NCI-H1105 (cell line): ENCODE measurements at places on chromosomes 6 and 20.

DNA sequence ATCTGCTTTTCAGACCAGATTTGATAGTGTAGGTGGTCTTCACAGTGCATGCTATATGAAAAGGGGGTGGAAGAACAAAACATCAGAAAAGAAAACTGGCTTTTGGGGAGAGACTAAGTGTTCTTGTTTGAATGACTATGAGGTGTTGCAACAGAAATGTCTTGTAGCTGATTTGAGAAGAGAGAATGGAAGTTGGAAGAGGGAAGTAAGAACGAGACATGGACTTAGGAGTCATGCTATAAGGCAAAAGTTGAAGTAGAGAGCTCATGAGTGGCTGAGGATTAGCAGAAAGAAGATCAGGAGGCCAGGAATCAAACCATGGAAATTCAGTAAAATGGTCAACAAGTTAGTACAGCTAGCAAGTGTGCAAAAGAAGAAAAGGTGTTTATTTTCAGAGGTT lies 32.1 kb downstream of the FNDC1 start:
- DNase-seq, result no peak

DNA sequence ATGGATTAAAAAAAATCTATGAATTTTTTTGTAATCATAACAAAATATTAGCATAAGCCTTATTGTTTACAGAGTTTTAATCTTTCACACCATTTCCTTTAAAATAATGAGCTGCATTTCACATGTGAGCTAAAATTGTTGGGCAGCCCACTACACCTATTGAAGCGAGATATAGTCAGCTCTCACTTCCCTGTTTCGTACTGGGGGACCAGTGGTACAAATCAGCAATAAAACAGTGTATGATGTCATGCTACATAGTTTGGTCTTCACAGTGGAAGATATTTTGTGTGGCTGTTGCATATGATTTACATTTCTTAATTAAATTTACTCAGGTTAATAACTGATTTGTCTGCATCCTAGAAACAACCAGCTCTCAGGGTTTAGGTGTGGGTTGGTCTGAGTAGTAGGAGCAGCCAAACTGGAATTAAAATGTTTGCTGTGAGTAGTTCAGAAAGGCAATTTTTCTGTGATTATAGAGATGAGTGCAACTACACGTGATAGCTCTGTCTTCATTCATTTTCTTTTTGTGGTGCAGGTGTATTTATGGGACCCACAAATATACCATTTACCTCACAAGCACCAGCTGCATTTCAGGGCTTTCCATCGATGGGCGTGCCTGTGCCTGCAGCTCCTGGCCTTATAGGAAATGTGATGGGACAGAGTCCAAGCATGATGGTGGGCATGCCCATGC lies 99.3 kb downstream of the B3GAT2 start:
- DNase-seq, result peak; percentile 66

- no peak for DNase-seq
Observed at GRCh38 chr20:32446301-32447100, 88.4 kb downstream of the ASXL1 start.

DNA sequence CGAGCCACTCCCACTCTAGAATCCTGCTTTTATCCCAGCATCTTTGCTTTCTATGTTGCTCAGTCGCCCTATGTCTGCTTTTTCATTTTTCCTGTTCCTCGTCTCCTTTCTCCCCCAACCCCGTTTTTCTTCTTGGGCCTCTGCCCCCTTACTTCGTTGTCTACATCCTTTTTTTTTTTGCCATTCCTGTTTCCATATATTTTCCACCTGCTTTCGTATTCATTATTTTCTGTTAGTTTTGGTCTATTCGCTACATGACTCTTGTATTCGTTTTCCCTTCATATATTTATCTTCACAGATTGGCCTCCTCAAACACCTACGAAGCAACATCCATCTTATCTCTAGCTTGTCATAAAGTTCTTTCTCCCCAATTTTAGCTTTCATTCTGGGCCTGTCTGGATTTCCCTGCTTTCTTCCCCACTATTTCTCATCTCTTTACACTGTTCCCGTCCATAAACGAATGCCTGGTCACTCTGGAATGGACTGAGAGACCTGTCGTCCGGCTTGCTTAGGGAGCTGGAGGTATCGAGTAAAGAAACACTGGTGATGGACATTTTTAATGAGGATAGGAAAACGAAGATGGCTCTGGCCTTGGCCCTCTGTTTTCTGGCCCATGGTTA lies 915 bp downstream of the PRRC2A start:
- DNase-seq, result no peak

DNA sequence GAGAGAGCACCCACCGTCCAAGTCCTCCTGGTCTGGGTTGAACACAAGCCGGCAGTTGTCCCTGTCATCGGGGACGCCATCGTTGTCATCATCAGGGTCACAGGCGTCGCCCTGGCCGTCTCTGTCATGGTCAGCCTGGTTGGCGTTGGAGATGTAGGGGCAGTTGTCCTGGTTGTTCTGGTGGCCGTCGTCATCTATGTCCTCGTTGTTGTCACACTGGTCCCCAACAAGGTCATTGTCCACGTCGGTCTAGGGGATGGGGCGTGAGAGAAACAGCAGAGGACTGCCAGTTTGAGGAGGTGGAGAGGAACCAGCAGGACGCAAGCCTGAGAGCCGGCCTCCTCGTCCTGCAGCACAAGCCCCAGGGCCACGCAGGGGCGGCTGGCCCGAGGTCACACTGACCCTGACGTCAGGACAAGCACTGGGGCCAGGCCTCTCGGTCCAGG lies 28.5 kb downstream of the THBS2 start:
- no peak for DNase-seq

DNA sequence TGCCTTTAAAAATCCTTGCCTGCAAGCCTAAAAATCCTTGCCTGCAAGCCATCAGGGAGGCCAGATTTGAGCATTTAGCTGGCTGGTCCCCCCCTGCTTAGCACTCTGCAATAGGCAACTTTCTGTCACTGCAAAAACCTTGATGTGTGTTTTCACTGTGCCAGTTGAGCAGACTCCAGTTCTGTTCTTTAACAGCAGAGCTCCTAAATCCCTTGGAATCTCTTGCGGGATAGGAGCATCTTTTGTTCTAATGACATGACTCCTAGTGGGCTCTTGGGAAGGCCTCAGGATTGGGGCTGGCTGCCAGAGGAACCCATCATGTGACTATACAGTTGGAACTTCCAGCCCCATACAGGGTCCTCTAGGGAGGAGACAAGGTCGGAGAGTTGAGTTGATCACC lies 50.4 kb downstream of the FAM184A start:
- DNase-seq, result no peak

DNA sequence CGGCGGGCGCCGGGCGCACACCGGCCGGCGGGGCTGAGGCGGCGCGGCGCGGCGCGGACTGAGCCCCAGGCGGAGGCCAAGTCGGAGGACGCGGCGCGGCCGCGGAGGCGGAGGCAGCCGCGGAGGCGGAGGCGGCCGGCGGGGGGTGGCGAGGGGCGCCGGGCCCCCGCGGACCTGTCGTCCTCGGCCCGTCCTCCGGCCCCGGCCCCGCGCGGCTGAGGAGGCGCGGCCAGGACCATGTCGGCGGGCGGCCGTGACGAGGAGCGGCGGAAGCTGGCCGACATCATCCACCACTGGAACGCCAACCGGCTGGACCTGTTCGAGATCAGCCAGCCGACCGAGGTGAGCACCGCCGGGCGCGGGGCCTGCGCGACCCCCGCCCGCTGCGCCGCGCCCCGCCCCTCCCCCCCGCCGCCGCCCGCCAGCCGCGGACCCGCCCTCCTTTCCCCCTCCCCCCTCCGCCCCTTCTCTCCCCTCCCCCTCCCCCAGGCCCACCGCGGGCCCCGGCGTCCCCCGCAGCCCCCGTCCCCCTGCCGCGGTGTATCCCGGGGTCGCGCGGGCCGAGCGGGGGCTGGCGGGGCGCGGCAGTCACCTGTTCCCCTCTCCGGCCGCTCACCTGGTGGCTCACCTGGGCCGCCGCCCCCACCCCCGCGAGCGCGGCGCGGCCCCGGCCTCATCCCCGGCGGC lies at the start of gene AFDN:
AFDN (plus strand) TSS at position 16 of the 687 bp plus-strand sequence; CDS start at position 238, 222 bp downstream.
- DNase-seq, result peak; percentile 42

GRCh38 chr20:33132513-33133372 lies 35.2 kb upstream of the BPIFA2 start:
- no peak for DNase-seq

- no peak for DNase-seq
Observed at GRCh38 chr6:122758927-122759334, 20.6 kb upstream of the FABP7 start.

GRCh38 chr6:41726876-41727275 lies 8.5 kb downstream of the TFEB start:
- DNase-seq, result no peak

DNA sequence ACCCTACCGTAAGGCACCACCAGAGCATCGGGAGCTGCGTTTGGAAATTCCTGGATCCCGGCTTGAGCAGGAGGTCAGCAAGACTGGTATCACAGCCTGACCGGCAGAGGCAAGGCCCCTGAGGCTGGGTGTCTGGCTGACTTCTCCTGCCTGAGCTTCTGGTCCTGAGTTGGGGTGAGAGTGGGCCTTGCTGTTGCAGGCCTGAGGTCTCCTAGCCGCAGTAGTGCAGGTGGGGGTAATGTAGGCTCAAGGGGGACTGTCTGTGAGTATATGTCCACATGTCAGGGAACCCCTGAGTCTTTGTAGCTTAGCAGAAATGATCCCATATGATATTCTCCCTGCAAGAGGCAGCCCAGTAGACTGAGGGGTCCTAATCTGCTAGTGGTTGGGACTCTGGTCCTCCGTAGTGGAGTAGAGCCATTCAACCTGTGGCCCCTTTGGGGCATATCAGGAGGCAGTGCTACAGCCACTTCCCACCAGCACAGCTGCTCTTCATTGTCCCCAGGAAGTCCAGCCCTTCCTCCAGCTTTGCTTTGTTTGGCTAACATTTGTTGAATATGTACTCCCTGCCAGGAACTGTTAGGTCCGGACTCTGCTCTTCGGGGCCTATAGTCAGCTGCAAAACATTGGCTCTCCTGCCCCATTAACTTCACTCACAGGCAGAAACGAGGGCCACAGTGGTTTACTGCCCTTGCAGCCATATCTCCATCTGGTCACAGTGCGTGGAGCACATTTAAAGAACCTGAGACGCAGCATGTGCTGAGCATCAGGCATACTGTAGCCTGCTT lies 10.9 kb downstream of the LRRC73 start:
- DNase-seq, result no peak

GRCh38 chr6:44456070-44456965 lies 68.8 kb downstream of the CDC5L start:
- DNase-seq, result peak; percentile 38

DNA sequence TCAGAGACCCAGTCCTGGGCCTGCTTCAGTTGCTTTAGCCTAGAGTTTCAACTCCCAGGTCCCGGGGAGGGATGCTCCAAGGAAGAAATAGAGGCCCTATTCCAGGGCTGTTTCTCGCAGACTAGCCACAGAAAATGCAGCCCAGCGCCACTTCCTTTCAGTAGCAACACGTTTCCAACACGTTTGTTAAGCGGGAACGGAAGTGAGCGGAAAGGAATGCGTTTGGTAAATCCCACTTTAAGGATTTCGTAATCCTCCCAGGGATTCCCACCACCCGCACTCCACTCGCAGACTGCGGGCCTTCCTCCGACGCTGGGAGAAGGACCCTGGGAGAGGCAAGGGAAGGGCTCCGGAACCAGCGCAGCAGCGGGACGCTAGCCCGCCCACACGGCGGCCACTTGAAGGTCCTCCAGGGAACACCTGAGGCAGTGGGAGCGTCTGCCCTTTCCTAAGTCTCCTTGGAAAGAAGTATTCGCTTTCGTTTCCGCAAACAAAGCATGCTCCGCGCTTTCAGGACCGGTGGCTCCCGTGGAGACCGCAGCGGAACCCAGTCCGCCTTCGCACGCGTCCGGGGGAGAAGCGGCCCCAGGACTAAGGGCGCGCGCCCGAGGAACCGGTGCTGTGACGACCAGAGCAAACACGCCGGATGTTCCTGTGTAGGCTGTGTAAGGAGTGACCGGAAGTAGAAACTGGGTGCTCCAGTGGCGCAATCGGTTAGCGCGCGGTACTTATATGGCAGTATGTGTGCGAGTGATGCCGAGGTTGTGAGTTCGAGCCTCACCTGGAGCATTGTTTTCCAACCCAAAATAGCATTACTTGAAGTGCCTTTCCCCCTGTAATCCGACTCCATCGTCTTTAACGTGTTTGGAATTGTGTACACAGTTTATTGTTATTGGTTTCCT lies 227.6 kb upstream of the PRSS16 start:
- peak; percentile 88 for DNase-seq

DNA sequence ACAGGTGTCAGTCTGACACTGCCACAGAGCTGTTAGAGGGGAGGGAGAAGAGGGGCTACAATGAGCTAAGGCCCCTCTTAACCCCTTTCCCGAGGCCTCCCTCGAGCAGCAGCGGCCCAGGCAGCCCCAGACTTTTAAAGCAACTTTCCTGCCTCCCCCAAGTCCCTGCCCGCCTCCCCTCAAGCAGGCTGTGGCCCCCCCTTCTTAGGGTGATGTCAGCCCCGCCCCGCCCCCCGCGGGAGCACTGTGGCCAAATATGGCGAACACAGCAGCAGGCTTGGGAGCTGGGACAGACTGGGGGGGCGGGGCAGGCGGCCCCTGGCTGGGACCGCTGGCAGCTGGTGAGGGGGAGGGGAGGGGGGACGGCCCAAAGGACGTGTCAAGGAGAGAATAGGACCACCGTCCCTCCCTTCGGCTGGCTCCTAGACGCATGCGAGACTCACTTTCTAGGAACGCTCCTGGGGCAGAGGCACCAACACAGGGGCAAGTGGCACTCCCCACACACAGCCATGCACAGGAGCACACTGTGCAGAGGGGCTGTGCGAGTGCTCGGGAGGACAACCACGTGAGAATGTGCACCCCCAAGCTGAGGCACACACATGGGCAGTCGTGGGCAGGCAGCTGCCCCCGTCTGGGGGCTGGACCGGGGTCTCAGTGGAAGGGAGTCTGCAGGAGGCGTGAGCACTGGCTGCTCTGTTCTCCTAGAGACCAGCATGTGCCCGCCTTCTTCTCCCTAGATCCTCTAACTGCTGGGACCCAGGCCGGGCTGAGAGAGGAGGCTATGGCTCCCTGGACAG lies 6.7 kb downstream of the TEAD3 start:
- DNase-seq, result no peak

DNA sequence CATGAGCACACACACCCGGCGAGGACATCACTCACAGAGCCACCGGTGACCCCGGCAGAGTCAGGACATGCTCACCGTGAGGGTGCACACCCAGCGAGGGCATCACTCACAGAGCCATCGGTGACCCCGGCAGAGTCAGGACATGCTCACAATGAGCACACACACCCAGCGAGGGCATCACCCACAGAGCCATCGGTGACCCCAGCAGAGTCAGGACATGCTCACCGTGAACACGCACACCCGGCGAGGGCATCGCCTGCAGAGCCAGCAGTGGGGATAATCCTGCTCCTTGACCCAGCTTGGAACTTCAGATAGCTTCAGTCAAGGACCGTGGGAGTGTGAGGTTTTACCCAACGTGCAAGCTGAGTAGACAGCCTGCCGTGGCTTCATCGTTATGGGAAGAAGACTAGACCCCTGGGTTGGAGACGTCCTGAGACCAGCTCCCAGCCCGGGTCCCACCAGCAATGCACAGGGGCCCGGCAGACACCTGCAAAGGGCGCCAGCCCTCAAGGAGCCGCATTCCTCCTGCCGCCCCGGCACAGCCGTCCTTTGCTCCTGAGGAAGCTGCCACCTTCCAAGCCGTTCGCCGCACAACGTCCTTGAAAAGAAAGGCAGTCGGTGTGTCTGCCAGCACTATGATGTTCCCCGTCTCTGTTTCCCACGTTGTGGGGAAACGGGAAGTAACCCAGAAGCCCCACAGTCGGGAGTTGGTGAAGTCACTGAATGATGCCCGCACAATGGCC lies 192.3 kb downstream of the DLL1 start:
- no peak for DNase-seq

GRCh38 chr6:110036408-110037302 lies 58.5 kb downstream of the GPR6 start:
- DNase-seq, result no peak
